ENCODE measurements at places on chromosomes 5 and 9.

GRCh38 chr9:104617418-104617817 lies 586 bp downstream of the OR13C9 start:
- H3K4me1 ChIP-seq, result no peaks in the 10 kb centered on the region
- DNase-seq, result no peak
- no peaks in the 10 kb centered on the region for H3K36me3 ChIP-seq
- no peak overlapping the region for H3K27ac ChIP-seq

GRCh38 chr5:64451551-64451950 lies 54.3 kb upstream of the RGS7BP start:
- no peaks in the 10 kb centered on the region for H3K27me3 ChIP-seq
- no peak for DNase-seq
- H3K4me1 ChIP-seq, result peaks cover 5% of the 10 kb centered on the region

GRCh38 chr5:33891788-33892619 lies at the start of gene ADAMTS12:
TSS of gene ADAMTS12 (minus strand) at chr5:33891990. CDS start at chr5:33891856, 134 bp downstream.
- peak within 1 kb of the TSS; percentile 80 for H3K4me3 ChIP-seq
- H3K4me1 ChIP-seq, result peaks cover 31% of the 10 kb centered on the region
- peak within 1 kb of the TSS; percentile 89 for H3K27ac ChIP-seq
- no peaks in the 10 kb centered on the region for H3K36me3 ChIP-seq

DNA sequence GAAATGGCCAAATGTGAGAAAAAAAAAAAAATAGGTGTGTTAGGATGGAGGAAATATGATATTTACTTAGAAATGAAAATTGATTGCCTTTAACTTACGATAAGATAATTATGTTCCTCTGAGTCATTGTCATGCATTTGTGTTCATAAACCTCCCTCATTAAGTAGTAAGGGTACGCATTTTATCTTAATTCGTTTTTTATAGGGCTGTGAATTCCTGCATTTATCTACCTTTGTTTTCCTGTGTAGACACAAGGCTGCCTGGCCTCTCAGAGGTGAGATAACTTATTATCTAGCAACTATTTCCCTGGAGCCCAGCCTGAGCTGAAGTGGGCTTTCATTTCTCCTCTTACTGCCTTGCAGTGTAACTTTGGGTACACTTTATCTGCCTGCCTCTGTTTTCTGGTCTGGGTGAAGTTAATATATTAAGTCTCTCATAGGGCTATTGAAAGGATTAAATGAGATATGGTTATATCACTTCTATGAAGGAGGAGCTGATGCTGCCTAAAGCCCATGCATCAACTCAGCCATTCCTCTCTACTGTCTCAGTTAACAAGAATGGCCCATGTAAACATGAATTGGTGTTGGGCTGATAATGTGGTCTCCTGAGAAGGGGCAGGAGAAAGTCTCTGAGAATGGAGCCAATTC lies 103.8 kb upstream of the KLF4 start:
- H3K27me3 ChIP-seq, result peaks cover 79% of the 10 kb centered on the region
- no peak for DNase-seq
- no peak overlapping the region for H3K4me3 ChIP-seq
- no peaks in the 10 kb centered on the region for H3K36me3 ChIP-seq
- H3K4me1 ChIP-seq, result peaks cover 14% of the 10 kb centered on the region
- H3K27ac ChIP-seq, result no peak overlapping the region

DNA sequence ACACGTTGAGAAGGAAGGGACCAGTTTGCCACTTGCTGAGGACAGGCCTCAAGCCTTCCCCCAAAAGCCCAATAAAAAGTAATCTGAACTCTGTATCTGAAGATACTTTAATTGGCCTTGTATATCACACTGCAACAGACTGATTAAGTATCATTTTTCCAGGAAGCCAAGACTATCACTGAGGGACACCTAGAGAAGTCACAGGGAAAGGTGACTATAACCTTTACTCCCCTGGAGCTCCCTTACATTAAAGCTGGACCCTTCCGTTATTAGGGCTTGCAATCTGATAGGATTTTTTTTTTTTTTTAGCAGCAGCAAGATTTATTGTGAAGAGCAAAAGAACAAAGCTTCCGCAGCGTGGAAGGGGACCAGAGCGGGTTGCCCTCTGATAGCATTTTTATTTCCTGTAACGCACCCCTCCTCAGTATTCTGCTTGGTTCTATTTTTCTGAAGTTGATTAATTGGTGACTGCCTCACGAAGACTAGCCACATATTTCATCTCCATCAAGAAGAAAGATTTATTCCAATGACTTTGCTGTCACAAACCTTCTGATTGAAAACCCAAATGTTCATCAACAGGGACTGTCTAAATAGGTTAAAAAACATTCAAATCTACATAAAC lies 2.7 kb downstream of the CDC14B start:
- peak overlapping the region; percentile 78 for H3K4me3 ChIP-seq
- H3K4me1 ChIP-seq, result peaks cover 35% of the 10 kb centered on the region
- H3K36me3 ChIP-seq, result no peaks in the 10 kb centered on the region
- H3K27me3 ChIP-seq, result no peaks in the 10 kb centered on the region

- no peak overlapping the region for H3K27ac ChIP-seq
- DNase-seq, result no peak
- H3K27me3 ChIP-seq, result peaks cover 3% of the 10 kb centered on the region
- no peaks in the 10 kb centered on the region for H3K4me1 ChIP-seq
These were observed 110.8 kb downstream of the BOD1 start for GRCh38 chr5:173505634-173506033.

DNA sequence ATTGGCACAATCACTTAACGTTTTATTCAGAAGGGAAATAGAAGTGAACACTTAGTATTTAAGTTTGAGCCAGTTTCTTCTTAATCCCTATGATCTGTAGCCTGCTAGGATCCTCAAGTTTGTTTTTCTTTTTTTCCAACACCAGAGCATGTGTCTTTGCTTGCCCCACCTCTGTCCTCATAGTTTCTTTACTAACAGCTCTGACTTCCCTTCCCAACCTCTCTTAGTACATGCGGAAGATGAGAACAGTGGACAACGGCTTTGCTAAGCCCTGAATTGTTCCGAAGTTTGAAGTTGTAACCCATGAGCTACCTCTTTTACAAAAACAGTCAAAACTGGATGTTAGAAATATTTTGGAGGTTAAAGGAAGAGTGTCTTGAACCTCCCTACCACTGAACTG lies 61.7 kb upstream of the TAF11L2 start:
- no peak overlapping the region for H3K4me3 ChIP-seq
- no peaks in the 10 kb centered on the region for H3K36me3 ChIP-seq
- no peak for DNase-seq
- no peaks in the 10 kb centered on the region for H3K27me3 ChIP-seq
- H3K27ac ChIP-seq, result no peak overlapping the region
- H3K4me1 ChIP-seq, result no peaks in the 10 kb centered on the region

- peaks cover 3% of the 10 kb centered on the region for H3K4me1 ChIP-seq
- H3K4me3 ChIP-seq, result no peak overlapping the region
These were observed 5.1 kb downstream of the PKN3 start for GRCh38 chr9:128707446-128707845.

DNA sequence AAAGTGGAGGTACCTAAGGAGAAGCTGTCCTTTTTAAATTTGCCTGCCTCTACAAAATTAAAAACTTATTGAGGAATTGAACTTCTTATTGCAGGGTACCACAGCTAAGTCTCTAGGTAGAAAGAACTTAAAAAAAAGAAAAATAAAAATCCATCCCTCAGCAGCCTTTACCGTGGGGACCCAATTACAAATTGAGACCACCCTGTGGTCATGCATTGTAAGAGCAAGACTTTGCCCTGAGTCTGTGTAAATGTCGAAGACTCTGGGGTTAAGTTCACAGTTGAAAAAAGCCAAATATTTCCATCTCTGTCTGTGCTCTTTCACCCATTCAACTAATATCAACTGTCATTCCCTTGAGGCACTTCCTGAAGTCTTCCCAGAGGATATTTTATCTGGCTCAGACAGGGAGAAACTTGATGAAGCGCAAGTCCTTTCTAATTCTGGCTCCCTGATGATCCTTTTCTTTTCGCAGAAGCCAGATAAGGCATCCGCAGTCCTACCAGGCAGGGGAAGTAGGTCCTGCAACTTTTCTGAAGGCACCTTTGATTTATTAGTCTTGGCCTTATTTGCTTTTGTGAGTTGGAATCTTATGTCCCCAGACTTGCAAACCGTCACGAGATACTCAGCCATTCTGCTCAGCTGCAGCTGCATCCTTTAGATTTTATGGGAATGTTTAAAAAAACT lies 323.8 kb upstream of the WWC1 start:
- no peak overlapping the region for H3K27ac ChIP-seq
- no peak overlapping the region for H3K4me3 ChIP-seq
- H3K36me3 ChIP-seq, result no peaks in the 10 kb centered on the region
- no peak for DNase-seq

GRCh38 chr9:92245005-92245797 lies 48.3 kb downstream of the IARS1 start:
- H3K4me1 ChIP-seq, result peaks cover 14% of the 10 kb centered on the region
- H3K36me3 ChIP-seq, result peaks cover 46% of the 10 kb centered on the region
- no peaks in the 10 kb centered on the region for H3K27me3 ChIP-seq
- no peak overlapping the region for H3K4me3 ChIP-seq
- H3K27ac ChIP-seq, result peak overlapping the region; percentile 47
- DNase-seq, result no peak

DNA sequence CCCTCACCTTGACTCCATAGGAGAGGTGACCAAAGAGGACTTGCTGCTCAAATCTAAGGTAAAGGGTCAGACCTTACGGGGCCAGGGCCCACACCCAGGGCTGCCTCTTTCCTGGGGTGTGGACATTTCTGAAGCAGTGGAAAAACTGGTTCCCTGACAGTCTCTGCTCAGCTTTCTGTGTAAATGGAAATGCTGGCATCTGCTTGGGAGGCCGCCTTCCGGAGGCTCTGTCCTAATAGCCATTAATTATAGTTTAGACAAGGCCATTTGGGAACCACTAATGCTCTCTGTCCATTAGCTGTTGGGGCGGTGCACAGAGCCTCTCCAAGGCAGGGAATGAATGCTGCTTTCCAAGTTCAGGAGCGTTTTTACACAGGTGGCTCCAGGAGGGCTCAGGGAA lies 17.3 kb downstream of the USP20 start:
- H3K27ac ChIP-seq, result no peak overlapping the region
- H3K4me1 ChIP-seq, result no peaks in the 10 kb centered on the region
- DNase-seq, result no peak
- peaks cover 20% of the 10 kb centered on the region for H3K36me3 ChIP-seq

- no peak for DNase-seq
- H3K36me3 ChIP-seq, result no peaks in the 10 kb centered on the region
- no peaks in the 10 kb centered on the region for H3K27me3 ChIP-seq
- no peak overlapping the region for H3K27ac ChIP-seq
These were observed 232.3 kb downstream of the TLR4 start for GRCh38 chr9:117936185-117937130.

DNA sequence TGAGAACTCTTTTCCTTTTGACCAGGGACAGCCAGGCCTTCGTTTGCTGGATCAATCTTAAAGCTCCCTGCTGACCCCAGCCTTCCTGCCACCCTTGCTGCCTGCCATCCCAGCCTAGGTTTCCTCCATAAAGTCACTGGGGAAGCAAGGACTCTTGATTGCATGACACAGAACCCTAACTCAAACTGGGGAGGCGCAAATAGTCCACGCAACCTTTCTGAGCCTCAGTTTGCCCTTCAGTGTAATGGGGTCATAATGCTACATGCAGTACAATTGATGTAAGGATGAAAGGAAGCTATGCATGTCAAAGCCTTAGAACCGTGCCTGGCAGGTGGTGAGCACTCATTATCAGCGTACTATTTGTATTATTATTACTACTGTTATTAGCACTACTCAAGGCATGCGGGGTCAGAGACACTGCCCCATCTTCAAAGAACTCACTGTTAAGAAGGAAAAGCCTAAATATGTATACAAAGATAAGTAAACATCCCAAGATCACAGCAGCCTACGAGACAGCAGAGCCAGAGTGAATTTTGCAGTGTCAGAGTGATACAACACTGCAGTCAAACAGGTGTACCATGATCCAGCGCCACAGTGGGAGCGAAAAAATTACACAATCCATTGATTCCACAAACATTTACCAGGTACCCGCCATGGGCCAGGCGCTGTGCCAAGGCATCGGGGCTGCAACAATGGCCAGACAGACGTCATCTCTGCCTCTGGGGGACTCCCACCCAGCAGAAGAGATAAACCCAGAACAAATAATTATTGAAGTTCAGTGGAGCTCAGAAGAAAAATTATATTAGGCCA lies 16.9 kb upstream of the CPLX2 start:
- no peaks in the 10 kb centered on the region for H3K27me3 ChIP-seq
- no peaks in the 10 kb centered on the region for H3K4me1 ChIP-seq
- DNase-seq, result no peak
- H3K27ac ChIP-seq, result no peak overlapping the region
- H3K4me3 ChIP-seq, result no peak overlapping the region
- H3K36me3 ChIP-seq, result no peaks in the 10 kb centered on the region

- H3K27me3 ChIP-seq, result no peaks in the 10 kb centered on the region
- no peak for DNase-seq
- no peaks in the 10 kb centered on the region for H3K4me1 ChIP-seq
- no peaks in the 10 kb centered on the region for H3K36me3 ChIP-seq
- no peak overlapping the region for H3K27ac ChIP-seq
These were observed 71.5 kb downstream of the TRIM36 start for GRCh38 chr5:115098041-115098702.

DNA sequence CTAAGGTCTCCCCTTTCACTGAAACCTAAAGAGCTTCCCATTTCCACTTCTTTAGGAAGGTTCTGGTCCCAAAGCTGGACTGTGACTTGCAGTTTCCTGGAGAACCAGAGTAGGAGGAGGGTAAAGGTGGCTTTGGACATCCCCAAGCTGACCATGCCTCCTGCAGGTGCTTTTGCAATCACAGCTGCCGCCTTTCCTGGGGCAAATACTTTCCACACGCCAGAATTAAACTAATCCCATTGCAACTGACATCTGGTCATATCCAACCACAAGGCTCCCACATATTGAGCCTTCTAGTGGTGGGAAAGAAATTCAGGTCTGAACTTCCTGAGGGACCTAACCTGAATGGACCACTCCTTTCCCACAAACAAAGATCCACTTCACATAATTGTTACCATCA lies 92.7 kb downstream of the NRG2 start:
- no peak overlapping the region for H3K27ac ChIP-seq
- peaks cover 3% of the 10 kb centered on the region for H3K4me1 ChIP-seq
- DNase-seq, result no peak
- peaks cover 3% of the 10 kb centered on the region for H3K27me3 ChIP-seq
- H3K4me3 ChIP-seq, result no peak overlapping the region
- H3K36me3 ChIP-seq, result no peaks in the 10 kb centered on the region

DNA sequence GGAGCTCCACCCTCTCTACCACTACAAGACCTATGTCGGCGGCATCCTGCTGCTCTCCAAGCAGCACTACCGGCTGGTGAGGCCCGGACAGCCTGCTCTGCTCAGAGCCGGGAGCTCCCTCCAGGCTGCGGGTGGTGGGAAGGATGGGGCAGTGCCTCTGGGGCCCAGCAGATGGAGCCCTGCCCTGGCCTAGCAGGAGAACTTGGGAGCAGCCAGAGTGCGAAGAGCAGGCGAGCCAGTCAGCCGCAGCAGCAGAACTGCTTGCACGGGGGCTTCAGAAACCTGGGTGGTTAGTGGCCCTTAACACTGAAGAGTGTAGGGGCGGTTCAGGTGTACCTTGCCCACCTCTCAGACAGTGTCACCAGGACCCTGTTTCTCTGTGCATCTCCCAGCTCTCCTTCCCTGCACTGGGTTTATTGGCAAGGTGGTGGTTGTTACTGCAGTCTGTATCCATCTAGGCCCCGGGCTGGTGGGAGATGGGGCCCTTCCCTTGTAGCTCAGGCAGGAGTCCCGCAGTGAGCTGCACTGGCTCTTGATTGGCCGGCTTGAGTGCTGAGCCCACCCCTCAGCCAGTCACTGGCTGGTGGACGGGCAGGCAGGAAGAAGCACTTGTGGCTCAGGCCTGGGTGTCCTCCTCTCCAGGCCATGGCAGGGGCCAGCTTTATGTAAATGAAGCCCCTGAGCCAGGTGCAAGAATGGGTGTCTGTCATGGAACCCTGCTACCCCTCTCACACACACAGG lies 7.7 kb downstream of the B4GALT7 start:
- DNase-seq, result peak; percentile 76
- H3K4me3 ChIP-seq, result no peak overlapping the region
- H3K4me1 ChIP-seq, result peaks cover 2% of the 10 kb centered on the region
- peaks cover 4% of the 10 kb centered on the region for H3K36me3 ChIP-seq

- peak overlapping the region; percentile 83 for H3K27ac ChIP-seq
- H3K4me3 ChIP-seq, result no peak overlapping the region
- H3K36me3 ChIP-seq, result peaks cover 8% of the 10 kb centered on the region
- DNase-seq, result no peak
These were observed 14.4 kb downstream of the CKMT2 start for GRCh38 chr5:81247441-81247972.

Data from progenitor cell of endocrine pancreas (in vitro differentiated cells).